ENCODE measurements at places on chromosomes 3 and 15.

- no peak for DNase-seq
Observed at GRCh38 chr3:169619793-169620192, 43.7 kb downstream of the MECOM start.

DNA sequence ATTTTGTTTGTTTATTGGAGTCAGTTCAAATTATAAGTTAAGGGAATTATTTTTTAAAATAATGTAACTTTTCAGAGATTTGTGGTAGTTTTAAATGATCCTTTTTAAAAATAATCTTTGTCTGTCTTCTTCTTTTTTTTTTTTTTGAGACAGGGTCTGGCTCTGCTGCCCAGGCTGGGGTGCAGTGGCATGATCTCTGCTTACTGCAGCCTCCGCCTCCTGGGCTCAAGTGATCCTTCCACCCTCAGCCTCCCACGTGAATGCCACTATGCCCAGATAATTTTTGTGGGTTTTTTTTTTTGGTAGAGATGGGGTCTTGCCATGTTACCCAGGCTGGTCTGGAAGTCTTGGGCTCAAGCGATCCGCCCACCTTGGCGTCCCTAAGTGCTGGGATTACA, 12.6 kb downstream of the FNDC3B start:
- DNase-seq = no peak

DNA sequence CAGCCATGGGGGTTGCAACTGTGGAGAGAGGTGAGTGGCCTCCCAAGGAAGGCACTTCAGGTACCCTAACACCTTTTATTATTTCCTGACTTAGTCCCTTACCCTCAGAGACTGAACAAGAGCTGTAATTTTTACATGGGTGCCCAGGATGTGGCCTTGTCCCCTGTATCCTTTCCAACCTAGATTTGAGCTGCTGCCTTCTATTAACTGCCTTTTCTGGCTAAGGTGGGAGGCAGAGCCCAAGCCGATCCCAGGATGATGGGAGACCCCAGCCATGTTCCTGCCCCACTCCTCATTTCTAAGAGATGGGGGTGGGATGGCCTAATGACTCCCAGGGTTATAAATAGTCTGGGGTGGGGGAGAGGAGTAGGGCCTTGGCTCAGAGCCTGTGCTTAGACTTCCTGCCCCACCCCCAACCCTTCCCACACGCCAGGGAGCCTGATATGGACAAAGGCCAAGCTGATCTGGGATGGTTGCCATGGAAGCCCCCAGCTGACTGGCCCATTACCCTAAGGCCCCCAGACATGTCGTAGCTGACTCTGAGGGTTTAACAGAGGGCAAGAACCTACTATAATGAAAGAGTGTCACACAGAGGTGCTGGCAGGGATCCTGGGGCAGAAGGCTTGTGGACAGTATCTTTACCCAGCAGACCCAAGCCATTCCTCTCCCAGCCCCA, 1.9 kb downstream of the KLHDC8B start:
- DNase-seq = no peak

DNA sequence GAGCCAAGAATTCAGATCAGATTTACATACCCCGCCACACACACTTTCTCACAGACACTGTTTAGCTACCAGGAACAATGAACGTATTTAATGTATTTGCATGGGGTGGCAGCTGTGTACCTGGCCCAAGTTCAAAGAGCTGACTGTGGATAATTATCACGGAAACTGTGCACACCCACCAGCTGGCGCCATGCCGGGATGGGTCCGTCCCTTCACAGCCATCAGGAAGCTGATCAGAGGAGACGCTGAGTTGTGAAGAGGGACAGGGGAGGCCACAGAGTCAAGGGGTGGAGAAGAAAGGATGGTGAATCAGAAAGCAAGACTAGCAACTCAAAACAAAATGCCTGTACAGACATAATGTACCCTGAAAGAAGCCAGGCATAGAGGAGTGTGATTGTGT, 13.1 kb upstream of the PLA2G4D start:
- DNase-seq = no peak

GRCh38 chr3:9749296-9749644, 482 bp upstream of the OGG1 start:
- DNase-seq = no peak

DNA sequence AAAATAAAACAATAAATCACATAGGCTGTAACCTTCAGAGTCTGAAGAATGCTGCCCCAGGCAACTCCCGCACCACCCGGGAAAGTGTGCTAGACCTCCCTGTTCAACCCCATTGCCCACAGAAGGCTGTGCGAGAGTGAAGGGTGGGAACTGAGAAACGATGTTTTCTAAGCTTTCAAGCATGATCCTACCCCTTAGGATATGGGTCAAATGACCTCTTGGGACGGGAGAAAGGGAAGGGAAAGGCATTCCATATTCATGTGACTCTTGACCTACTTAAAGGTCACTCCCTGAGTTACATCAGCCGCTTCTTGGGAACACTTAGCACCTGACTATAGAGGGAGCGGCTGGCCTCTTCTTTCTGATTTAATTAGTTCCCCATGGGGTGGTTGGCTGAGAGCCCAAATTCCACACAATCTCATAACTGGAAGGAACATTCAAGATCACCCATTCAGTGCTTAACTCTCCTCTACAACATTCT, 114.7 kb upstream of the SLC24A5 start:
- no peak for DNase-seq

DNA sequence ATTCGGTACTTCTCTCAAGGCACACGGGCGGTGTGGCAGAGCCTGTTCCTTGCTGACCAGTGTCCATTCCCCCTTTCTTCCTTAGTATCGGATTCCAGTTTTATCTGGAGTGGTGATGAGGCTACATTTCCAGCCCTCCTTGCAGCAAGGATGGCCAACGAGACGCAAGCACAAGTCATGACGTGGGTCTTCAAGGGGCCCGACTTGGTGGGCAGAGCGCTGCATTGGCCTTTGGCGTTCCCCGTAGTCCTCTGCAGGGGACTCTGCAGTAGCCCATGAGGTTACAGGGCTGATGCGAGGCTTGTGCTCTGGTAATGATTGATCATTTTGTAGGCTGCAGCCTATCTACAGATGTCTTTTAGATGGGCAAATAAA, 194.5 kb downstream of the OPA1 start:
- DNase-seq = no peak

DNA sequence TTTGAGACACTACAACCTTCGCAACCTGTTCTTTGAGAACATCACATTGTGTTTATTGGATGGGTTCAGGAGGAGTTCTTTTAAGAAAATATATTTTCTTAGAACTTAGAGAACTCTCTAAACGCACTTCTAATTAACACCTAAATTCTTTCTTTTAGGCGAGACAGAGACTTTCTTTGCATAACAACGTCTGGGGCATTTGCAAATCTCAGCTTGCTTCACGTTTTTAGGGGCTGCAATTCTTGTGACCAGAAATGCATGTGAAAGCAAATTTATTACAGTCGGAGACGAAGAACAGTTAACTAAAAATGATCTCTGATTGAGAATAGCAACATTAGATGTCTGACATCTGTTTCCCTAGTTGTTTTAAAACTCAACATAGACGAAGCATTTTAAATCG, 568.3 kb upstream of the ZNF717 start:
- no peak for DNase-seq

DNA sequence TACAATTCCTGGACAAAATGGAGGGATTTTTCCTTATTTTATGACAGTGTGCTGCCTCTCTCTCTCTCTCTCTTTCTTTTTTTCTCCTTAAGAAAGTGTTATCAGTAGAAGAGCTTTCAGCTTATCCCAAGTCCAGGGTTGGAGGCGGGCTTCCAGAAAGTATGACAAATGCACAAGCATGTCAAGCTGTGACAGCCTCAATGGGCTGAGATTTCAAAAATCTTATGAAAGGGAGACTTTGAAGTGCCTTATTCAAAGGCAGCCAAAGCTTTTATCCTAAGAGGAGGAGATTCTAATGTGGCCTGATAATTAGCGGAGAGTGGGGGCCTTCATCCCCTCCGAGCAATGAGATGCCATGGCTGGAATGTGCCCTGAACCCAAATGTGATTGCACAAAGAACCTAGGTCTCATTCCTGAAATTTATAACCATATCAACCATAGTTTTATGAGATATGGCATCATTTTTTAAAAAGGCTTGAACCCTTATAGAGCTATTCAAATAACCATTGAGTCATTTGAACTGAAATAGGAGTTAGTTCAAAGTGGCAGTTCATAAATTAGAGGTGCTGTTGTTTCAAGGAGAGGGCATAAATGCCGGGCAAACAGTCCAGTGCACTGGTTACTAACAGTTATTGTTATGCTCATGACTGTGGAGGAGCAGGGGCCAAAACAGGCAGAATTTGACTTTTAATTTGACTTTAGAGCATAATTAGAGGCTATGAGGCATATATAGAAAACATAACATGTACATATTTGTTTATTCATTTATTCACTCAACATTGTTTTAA, 261.6 kb upstream of the THRB start:
- DNase-seq = no peak

GRCh38 chr15:90230071-90230494, 3.7 kb downstream of the CIB1 start:
- no peak for DNase-seq

DNA sequence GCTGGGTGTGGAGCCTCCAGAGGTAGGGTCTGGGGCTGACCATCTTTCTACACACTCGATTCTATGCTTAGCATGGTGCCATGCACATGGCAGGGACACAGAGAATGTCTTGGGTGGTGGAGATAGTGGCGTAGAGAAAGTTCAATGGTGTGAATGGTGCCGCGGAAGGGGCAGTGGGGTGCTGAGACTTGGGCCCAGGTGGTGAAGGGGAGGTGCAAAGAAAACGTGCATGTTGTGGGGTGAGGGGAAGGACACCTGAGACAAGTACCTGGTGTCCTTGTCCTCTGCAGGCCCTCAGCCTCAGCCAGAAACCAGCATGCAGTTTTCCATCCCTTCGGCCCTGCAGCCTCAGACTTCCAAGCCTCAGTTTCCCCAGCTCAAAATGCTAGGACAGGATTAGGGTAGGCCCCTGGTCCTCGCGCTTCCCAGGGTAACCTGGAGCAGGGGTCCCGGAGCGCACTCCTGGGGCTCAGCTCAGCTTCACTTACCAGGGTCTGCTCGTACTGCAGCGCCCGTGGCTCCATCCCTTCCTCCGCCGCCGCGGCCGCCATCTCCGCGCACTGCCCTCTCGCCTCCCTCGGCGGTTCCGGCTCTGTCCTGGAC, 375 bp downstream of the CLCN2 start:
- DNase-seq = no peak

DNA sequence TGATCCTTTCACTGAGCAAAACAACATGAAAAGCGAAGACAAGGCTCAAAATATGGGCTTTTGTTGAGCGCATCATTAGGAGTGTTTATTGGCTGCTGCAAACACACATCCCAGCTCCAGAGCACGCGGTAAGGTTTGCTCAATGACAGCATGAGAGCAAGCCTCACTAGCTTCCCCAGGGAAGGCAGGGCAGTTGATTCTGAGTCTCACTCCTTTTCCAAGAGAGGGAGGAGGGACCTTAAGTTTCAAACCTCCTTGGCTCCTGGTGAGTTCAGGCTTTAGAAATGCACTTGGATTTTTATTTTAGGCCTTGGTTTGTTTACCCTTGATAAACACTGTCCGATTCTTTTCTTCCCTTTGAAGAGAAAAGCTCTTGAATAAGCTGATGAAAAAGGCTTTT, 69.1 kb upstream of the CACNA2D3 start:
- DNase-seq = no peak

All from CD4-positive, alpha-beta T cell treated with Interleukin-17A for 1 hour (primary cell).